ENCODE measurements at places on chromosomes 5 and 9. TPM values are rescaled to one million over a fixed set of nuclear protein-coding genes. Genes with fewer than 3 reads are reported as not detected.

GRCh38 chr5:125219710-125220109 is 473.3 kb upstream of the ZNF608 start:
- no peak for DNase-seq

SLC26A2 gene
- total RNA-seq, result 1,399 TPM

TAF1L gene
- total RNA-seq, result not detected

SIGMAR1 gene
- 49.6 TPM for total RNA-seq

GKAP1 gene
- total RNA-seq, result 3.9 TPM

- no peak for DNase-seq
Observed at GRCh38 chr5:152631221-152631620, 226.1 kb upstream of the NMUR2 start.

MPDZ gene
- 50.7 TPM for total RNA-seq

DNA sequence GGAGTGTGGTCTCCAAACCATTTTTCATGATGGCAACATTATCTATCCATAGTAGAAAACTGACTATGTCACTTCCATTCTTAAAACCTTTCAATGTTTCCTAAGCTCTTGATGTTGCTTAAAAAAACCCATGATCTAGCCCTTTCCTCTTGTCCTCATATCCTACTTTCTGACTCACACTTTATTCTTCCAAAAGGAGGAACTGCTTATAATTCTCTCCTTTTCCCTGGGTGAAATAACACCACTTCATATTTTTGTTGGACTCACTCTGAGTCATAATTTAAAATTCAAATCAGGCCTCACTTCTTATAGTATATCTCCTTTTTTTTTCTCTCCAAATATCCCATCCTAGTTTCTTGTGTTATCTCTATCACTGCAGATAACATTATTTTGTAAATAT is 513.9 kb downstream of the MAN2A1 start:
- DNase-seq, result no peak

DNA sequence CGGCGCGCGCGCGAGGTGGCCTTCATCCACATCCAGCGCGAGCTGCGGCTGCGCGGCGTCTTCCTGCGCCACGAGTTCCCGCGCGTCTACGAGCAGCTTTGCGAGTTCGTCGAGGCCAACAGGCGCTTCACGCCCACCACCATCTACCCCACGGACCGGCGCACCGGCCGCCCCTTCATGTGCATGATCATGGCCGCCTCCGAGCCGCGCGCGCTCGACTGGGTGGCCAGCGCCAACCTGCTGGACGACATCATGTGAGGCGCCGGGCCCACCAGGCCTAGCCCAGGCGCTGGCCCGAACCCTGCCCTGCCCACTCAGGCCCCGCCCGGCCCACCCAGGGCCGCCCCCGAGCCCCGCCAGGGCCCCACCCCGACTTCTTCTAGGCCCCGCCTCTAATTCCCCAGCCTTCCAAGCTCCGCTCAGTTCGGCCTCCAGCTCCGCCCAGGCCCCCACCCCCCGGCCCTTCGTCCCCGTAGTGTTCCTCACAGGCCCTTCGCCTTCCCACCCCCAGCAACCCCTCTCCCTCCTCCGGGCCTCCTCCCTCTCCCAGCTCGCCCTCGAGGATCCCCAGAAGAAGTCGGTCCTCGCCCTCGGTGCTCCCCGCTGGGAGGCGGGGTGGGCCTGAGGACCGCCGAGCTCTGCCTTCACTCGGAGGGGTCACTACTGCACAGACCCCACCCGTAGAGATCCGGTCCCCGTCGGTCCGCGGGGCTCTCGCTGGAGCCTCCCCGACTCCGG is 2.0 kb upstream of the PHPT1 start:
- peak; percentile 85 for DNase-seq

GRCh38 chr9:93192721-93193387 is 8.9 kb downstream of the WNK2 start:
- DNase-seq, result peak; percentile 17

GRCh38 chr9:83920469-83920926 is 734 bp downstream of the KIF27 start:
- no peak for DNase-seq

SPINK4 gene
- total RNA-seq, result 33.3 TPM

DNA sequence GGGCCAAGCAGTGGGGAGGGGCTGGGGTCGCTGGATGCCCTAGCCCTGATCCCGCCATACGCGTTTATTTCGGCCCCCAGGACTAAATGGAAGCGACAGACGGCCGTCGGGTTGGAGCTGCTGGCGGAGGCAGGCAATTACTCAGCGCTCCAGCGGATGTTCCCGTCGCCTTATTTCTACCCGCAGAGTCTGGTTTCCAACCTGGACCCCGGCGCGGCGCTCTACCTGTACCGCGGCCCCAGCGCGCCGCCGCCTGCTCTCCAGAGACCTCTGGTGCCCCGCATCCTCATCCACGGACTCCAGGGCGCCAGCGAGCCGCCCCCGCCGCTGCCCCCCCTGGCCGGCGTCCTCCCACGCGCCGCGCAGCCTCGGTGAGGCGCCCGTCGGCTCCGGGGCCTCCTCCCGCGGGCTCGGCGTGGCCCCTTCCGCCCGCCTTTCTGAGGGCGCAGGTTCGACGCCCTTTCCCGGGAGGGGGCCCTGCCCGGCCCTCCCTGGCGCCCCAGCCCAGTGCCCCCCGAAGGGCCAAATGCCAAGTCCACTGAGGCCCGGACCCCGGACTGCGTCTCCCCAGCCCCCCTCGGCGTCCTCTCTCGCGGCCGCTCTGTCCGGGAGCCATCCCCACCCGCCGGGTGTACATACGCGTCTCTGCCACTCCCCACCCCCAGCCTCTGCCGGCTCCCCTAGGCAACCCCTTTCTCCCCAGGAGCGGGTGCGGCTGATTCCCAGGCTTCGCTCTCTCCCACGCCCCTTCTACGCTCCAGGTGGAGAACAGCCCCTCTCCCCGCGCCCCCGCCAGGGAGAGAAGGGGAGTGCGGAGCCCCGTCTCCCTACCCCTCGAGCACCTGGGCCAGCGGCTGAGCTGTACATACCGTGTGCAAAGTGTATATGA is 7.0 kb downstream of the BARHL1 start:
- DNase-seq, result no peak

GRCh38 chr5:647311-647710 is 35.2 kb downstream of the CEP72 start:
- DNase-seq, result peak; percentile 23

CER1 gene
- total RNA-seq, result not detected

CREBRF gene
- 59.3 TPM for total RNA-seq

PRR16 gene
- 2.9 TPM for total RNA-seq

DNA sequence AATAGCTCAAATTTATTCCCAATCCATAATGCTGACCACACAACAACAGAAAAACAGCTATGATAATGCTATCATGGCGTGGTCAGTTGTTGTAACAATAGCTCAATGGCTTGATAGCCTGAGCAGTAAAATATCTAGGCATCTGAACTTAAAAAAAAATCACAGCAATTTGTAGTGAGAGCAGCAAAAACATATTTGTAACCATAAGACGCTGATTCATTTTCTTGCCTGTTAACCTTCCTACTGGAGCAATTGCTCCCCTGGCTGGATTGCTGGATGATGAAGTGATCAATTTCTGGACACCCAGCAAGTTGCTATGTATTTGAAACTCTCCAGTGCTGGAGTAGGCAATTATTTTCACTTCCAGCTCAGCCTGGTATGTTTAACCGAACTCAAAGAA is 115.1 kb downstream of the PCSK1 start:
- no peak for DNase-seq

- DNase-seq, result no peak
Observed at GRCh38 chr9:123395689-123396511, 39.9 kb downstream of the CRB2 start.

DNA sequence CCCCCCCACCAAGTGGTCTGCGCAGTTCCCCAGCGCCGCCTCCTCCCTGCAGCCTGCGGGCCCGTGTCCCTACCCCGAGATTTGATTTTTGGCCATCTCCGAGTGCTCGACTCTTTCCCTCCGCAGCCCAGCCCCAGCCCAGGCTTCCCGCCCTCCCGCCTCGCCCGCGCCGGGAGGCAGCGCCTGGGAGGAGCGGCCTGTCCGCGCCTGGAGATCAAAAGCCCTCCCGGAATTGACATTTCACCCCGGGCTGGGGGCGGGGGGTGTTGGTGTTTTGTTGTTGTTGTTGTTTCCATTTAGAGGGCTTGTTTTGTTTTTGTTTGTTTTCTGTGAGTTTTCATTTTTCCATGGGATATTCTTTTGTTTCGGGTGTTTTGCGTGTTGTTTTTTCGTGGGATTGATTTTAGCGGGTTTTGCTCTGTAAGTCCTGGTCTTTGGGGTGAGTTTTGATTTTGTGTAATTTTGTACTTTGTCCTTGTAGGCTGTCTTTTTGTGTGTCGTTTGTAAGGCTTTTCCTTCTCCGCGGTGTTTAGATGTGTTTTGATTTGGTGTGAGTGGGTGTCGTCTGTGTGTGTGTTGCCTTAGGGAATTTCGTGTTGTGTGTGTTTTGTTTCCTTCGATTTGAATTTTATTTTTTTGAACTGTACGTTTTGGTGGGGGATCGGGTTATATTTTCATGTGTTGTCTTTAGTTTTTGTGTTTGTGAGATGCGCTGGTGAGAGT is 1.7 kb upstream of the PAX5 start:
- no peak for DNase-seq

DNA sequence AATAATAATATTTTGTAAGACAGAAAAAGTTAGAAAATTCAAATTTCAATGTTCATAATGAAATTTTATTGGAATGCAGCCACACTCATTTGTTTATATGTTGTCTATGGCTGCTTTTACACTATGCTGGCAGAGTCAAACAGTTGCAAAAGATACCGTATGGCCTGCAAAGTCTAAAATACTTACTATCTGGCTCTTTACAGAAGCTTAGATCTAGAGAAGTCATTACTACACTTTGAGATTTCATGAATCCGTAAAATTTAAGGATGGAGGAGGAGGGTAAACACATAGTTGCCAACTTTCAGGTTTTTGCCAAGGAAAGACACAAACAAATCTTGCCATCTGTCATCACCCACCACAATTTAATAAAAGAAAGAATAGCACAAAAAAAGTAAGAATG is 25.1 kb upstream of the PCSK1 start:
- DNase-seq, result no peak

DNA sequence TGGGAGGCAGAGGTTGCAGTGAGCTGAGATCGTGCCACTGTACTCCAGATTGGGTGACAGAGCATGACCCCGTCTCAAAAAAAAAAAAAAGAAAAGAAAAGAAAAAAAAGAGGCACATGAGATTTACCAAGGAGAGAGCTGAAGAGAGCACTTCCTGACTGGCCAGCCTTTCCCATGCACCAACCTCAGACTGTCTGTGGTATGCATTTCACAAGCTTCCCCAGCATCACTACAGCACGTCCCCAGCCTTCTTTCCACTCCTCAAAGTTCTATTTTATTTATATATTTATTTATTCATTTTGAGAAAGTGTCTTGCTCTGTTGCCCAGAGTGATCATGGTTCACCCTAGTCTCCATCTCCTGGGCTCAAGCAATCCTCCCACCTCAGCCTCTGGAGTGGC is 13.6 kb upstream of the FUBP3 start:
- DNase-seq, result no peak

CAMK4 gene
- total RNA-seq, result 5.5 TPM

ACTBL2 gene
- not detected for total RNA-seq

IRF1 gene
- 89.4 TPM for total RNA-seq

ZNF483 gene
- 1.3 TPM for total RNA-seq

PCDHGB5 gene
- 3.1 TPM for total RNA-seq

GRCh38 chr9:91256235-91256634 is 105.5 kb downstream of the AUH start:
- DNase-seq, result no peak

GRCh38 chr9:29838491-29839020 is 2265.3 kb upstream of the C9orf72 start:
- no peak for DNase-seq

DNA sequence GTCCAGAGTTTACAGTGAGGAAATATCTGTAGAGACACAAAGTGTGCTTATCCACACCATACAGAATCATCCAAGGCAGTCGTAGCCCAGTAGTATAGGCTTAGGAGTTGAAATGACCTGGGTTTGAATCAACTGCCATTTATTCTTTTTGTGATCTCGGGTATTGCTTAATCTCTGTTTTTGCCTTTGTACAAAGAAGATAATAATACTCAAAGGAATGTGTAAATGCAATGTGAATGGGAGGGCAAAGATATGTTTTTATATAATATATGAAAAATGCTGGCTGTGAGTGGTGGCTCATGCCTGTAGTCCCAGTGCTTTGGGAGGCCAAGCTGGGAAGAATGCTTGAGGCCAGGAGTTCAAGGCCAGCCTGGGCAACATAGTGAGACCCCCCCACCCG is 141.1 kb downstream of the SPATA31D1 start:
- no peak for DNase-seq

SPINK13 gene
- not detected for total RNA-seq

DNA sequence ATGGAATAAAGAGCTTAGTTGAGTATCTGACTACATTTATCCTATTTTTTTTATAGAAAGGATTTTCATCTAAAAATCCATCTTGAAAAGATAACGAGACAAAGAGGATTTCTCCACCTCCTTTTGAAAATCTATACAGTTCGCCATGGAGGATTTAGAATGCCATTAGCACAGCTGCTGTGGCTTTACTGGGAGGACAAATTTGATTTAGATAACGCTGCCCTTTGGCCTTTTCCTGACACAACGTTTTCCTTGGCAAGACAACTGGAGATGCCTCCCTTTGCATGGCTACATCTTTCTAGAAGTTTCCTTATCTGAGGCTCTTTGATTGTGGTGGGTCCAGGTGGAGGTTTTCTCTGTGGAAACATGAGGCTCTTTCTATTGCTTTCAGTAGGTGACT is 146.7 kb upstream of the KLF9 start:
- DNase-seq, result no peak

DNA sequence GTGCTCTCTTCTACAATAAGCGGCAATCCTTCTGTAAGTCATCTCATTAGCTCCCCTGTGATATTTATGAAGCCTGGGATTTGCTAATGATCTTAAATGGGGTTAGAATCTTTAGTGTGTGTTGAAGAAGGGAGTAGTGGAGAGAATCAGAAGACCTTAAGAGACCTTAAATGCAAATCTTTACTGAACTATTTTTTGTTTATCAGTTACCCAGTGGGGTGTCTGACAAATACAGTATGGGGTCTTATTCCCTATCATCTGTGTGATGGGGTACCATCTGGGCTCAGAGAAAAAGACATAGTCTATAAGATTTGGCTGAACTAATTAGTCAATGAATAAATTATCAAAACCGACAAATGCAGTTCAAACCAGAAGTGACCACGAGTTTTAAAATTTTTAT is 378.4 kb upstream of the SGCD start:
- no peak for DNase-seq

DNA sequence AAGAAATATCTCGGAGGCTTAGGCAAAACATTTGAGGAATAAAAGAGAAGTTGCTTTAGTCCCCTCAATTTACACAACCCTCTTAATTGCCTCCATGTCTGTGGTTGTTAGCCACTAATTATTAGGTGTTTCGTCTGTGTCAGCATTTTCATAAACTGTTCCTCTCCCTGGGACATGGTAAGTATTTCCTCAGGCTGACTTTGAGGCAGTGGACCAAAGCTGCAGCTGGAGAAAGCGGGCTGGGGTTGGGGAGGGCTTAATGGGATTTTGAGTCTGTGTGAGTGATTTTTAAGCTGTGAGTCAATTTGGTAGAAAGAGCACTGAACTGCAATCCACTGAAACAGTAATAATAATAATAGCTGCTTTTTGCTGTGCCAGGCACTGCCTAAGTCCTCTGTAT is 13.0 kb upstream of the TTC1 start:
- no peak for DNase-seq
